ENCODE measurements at places on chromosomes 2 and 18. TPM values are rescaled to one million over a fixed set of nuclear protein-coding genes. Genes with fewer than 3 reads are reported as not detected.

- DNase-seq: no peak
Measured at GRCh38 chr2:84908948-84909713, 3.7 kb downstream of the TMSB10 start.

- no peak for DNase-seq
Measured at GRCh38 chr2:147173798-147174197, 671.0 kb upstream of the ACVR2A start.

GRCh38 chr2:37201208-37201607, 4.9 kb downstream of the CEBPZOS start:
- no peak for DNase-seq

DNA sequence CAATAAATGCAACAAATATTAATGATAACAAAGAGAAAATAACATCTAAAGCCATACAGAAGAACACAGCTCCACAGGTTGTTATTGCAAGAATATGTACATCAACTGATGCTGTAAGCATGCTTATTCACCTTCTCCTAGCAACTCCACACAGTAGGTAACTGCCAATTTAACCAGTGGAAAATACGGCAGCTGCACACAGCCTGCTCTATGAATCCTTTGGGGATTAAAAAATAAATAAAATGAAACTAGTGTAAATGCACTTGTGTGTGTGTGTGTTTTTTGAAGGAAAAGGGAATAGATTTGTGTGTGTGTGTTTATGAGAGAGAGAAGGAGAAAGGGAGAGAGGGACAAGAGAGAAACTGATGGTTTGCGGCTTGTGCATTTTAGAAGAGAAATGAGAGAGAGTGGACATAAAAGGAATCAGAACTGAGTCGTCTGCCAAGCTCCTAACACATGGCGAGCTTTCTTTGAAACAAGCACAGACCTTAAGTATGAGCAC, 96.2 kb upstream of the PDE1A start:
- DNase-seq: no peak

GRCh38 chr18:10011061-10011460, 97.2 kb downstream of the VAPA start:
- DNase-seq: peak; percentile 44

GRCh38 chr2:76391678-76392077, 681.0 kb upstream of the GCFC2 start:
- DNase-seq: no peak

- no peak for DNase-seq
Measured at GRCh38 chr2:54891909-54892308, 158.3 kb downstream of the RTN4 start.

DNA sequence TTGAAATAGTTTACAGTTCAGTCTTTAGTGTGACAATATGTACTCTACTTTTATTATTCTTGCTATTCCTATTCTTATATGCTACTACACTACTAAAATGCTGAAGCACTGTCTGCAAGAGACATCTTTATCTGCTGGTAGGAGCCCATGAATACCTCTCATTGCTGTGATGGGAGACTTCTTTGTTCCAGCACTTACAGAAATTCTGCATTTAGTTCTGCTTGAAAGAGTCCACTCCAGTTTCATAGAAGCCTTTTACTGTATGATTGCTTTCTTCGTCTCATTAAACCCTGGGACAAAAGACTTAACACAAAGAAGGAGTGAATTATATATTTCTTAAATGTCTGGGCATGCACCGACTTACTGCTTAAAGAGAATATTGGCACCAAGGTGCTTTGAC, 272.7 kb downstream of the CD226 start:
- no peak for DNase-seq

- DNase-seq: peak; percentile 83
Measured at GRCh38 chr2:191710411-191710900, 32.5 kb downstream of the NABP1 start.

GRCh38 chr18:62596145-62597005, 73.5 kb downstream of the ZCCHC2 start:
- DNase-seq: no peak

GRCh38 chr2:154709215-154709614, 10.7 kb downstream of the KCNJ3 start:
- no peak for DNase-seq

GRCh38 chr2:20465716-20466394, 19.0 kb downstream of the RHOB start:
- no peak for DNase-seq

GRCh38 chr2:120674246-120675170, 61.2 kb upstream of the GLI2 start:
- DNase-seq: no peak

DNA sequence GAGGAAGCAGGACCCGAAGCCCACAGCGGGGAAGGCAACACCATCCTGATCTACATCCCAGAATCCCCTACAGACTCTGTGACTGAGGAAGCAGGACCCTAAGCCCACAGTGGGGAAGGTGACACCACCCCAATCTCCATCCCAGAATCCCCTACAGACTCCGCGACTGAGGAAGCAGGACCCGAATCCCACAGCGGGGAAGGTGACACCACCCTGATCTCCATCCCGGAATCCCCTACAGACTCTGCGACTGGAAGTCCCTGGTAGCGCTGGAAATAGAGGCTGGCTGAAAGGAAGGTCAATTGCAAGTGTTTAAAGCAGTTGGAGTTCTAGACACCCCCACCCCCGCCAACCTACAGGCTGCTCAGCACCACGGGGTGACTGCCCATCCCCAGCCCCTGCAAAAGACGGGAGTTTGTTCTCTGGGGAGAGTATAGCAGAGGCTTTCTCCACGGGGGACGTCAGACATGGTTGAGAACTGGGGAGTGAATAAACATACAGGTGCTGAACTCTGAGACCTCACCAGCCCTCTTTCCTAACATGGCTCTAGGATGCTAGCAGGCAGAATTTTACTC, 21.0 kb downstream of the CIB4 start:
- no peak for DNase-seq

DNA sequence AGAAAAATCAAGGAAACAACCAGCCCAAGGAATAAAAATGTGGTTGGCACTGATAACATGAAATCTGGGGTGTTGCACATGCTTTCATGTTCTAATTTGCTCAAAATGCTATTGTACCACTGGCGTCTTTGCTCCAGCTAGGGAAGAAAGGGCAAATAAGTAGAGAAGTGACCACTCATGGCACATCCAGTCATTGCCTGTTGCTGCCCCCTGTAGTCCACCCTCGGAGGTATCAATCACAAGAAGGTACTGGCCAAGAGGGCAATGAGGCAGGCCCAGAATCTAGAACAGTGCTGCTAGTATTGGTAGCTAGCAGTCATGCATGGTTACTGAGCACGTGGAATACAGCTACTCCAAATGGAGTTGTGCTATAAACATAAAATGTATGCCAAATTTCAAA, 213.4 kb downstream of the CDCA7 start:
- peak; percentile 28 for DNase-seq

DNA sequence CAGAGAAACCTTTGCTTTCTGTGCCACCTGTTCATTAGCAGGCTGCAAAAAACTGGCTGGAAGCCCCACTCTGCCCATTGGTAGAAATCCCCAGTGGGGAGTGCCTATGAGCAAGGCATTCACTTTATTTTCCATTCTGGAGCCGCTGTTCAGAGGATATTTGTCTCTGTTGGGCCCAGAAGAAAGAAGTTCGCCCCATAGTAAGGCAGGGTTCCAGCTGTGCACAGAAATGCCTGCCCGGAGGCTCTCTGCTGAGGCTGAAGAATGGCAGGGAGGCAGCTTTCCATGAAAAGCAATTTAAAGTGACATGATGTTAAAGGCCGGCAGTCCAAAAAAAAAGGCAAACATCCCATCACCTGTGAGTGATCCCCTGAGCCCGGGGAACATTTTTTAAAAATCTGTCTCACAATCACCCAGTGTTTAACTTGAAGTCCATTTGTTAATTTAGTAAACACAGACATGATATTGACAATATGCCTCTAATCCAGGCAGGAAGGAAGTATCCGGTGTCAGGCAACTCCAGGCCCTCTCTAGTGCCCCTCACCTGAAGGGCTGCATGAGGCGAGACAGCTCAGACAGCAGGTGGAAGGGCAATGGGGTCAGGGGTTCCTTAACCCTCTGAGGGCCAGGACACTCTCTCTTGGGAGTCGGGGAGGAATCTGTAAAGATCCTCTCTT, 265.1 kb upstream of the SIX2 start:
- no peak for DNase-seq

DNA sequence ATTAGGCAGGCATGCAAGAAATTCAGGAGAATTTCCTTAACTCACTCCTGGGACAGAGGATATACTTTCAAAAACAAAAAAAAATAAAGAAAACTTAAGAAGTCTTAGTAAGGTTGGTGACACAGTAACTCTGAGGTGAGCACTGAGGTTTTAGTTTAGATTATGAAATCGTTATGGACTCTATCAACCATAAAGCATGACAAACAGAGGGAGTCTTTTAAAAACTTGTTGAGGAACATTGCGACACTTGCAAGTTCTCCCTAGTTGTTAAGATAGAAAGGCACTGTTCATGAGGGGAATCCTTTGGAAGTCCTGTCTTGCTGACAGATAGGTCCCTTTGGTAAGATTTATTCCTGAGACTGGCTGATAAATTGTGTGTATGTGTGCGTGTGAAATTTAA, 194.3 kb upstream of the ERBB4 start:
- DNase-seq: no peak

DNA sequence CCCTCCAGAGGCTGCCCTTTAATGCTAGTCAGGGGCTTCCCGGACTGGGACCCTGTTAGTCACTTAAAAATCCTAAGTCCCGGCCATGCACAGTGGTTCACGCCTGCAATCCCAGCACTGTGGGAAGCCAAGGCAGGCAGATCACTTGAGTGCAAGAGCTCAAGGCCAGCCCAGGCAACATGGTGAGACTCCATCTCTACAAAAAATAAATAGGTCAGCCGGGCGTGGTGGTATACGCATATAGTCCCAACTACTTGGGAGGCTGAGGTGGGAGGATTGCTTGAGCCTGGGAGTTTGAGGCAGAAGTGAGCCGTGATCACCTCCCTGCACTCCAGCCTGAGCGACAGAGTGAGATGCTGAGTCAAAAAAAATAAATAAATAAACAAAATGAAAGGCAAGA, 17.2 kb upstream of the KCNG2 start:
- DNase-seq: no peak

- no peak for DNase-seq
Measured at GRCh38 chr2:178105566-178105965, 6.7 kb upstream of the RBM45 start.

GRCh38 chr2:112065966-112066365, 10.9 kb downstream of the TMEM87B start:
- DNase-seq: peak; percentile 83

GRCh38 chr18:12074736-12075135, 18.9 kb upstream of the ANKRD62 start:
- no peak for DNase-seq

DNA sequence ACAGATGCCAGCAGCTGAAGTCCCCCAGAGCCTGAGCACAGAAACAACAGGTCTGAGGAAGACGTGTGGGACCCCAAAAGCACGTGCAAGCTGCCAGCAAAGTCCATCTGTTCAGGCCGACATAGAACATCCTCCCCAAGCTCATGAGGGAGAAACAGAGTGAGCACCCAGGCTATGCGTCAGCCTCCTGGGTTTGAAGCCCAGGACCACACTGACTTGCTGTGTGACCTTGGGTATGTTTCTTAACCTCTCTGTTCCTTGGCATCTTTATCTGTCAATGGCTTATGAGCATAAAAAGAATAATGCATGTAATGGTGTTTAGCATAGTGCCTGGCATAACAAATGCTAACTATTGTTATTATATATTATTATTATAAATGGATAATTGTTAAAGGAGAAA, 40.3 kb downstream of the COL4A4 start:
- no peak for DNase-seq

GRCh38 chr18:58898010-58898799, 33.5 kb downstream of the ZNF532 start:
- DNase-seq: no peak

GRCh38 chr18:72869226-72870185, 1.7 kb upstream of the NETO1 start:
- DNase-seq: no peak

DNA sequence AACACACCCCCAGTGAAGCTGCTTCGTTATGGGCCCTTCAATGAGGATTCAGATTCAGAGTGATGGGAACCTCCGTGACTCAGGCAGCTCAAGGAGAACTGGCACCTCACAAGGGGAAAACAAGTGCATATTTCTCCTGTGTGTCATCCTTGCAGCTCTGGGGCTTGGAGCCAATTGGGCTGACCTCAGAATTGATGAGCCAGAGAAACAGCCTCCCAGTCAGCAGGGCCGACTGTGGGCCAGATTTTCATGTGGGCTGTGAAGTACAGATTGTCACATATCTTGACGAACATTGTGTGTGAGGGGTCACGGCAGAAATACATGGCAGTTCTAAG, 189.6 kb upstream of the SP5 start:
- DNase-seq: peak; percentile 99

The LONRF2 gene
- 5.0 TPM for total RNA-seq

The RAPH1 gene
- total RNA-seq: 15.5 TPM

The LOXHD1 gene
- not detected for total RNA-seq

The EXOC6B gene
- 26.1 TPM for total RNA-seq

The ZAP70 gene
- total RNA-seq: not detected

The CD207 gene
- total RNA-seq: 0.14 TPM

The NT5DC4 gene
- not detected for total RNA-seq

The FRZB gene
- 0.31 TPM for total RNA-seq

The RUFY4 gene
- not detected for total RNA-seq

The CPLX4 gene
- not detected for total RNA-seq

The SF3B1 gene
- 271 TPM for total RNA-seq

The GRB14 gene
- total RNA-seq: 0.10 TPM

The CRYGC gene
- not detected for total RNA-seq

The GALNT5 gene
- not detected for total RNA-seq

The ASB18 gene
- total RNA-seq: not detected

The LYPD6 gene
- 40.4 TPM for total RNA-seq

The ARL6IP6 gene
- total RNA-seq: 43.2 TPM

The VIL1 gene
- not detected for total RNA-seq

The ABCB11 gene
- total RNA-seq: not detected

The ICA1L gene
- 9.7 TPM for total RNA-seq
